ENCODE measurements at places on chromosomes 16 and 17. TPM values are rescaled to one million over a fixed set of nuclear protein-coding genes. Genes with fewer than 3 reads are reported as not detected.

Gene PSME3
- total RNA-seq, result 29.7 TPM

Gene ACSM5
- total RNA-seq, result not detected

Gene TMEM204
- 145 TPM for total RNA-seq

Gene CCDC137
- 15.8 TPM for total RNA-seq

Gene TBC1D16
- total RNA-seq, result 55.6 TPM

DNA sequence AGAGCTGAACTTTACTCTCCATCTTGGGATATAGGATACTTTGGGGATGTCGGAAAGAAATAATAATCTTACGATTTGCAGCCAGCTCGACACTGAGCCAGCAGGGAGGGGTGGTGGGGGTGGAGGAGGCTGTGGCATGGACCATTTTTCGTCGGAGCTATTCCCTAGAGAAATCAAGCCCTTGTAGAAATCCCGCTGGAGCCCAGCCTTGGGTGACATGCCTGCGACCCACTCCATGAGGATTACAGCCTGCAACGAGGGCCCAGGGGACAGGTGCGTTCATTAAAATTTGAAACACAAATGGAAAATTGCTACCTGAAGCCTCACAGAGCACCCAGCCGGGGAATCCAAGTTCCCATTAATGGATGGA is 82.8 kb upstream of the GSE1 start:
- no peak for DNase-seq

DNA sequence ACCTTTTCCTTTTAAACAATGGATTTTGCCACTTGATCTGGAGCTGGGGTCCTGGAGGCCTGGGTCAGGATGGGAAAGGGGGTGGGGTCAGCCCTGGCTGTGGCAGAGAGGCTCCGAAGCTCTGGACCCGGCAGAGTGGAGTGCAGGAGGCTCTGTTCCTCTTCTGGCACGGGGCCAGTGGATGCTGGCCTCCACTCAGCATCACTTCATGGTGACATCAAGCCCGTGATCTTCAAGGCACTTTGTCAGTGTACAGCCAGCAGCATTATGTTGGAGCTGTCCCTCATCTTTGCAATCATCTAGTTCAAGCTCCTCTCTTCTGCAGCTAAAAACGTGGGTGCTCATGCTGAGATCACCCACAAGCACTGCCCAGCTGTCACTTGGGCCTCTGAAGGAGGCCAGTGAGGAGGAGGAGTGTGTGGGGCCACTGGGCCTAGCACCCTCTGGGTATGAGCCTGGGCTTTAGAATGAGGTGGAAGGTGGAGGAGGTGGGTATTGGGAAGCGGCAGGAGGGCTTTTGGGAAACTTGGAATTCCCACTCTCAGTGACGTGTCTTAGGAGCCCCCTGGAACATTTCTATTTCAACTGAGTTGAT is 45.9 kb upstream of the MGAT5B start:
- no peak for DNase-seq

DNA sequence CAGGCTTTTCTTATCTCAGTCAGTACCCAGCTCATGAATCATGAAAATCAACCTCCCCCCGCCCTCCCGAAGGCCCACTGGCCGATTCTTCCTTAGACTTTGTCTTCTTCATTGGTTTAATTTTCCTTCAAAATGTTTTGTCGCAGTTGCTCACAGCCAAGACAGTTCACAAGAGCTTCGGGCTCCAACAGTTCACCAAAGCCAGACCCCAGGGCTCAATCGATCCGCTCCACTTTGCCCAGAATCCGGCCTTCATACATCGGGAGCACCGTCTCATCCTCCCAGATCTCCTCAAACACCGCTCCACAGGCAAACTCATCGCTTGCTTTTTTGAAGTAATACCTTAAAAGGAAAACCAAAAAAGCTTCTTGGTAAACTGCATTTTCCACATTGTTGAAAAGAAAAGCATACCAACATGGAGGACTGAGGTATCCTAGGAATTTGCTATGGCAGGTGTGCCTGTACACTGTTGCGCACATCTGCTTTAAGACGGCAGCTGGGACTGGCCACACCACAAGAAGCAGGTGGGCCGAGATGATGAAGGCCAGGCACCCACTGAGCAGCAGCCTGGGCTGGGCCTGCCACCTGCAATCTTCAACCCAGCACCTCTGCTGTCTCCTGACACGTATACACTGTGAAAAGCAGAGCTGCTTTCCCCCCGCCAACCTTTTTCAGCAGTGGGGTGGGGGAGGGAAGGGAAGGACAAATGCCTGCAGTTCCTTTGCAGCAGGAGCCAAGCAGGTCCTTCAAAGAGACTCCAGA is 31.5 kb downstream of the AXIN2 start:
- DNase-seq, result peak; percentile 27

- no peak for DNase-seq
Observed at GRCh38 chr17:67111808-67112207, 67.5 kb downstream of the CACNG1 start.

DNA sequence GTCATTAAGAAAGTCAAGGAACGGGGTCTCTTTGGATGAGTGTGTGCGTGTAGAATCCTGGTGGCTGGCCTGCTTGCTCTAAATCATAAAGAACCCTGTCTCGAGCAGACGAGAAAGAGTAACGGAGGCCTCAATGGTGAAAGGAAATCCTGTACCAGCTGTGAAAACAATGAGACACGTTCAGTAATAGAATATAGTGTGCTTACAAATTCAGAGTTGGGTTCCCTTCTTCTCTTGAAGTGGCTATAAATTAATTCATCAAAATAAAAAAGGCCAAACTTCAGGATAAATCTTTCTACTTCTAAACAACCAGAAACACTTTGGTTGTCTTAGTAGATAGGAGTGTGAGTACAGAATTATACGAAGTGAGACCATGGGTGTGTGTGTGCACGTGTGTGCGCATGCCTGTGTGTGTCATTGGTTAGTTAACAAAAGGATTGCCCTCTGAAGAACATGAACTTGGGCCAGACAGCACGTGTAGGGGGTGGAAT is 48.5 kb downstream of the WWOX start:
- DNase-seq, result no peak

- no peak for DNase-seq
Observed at GRCh38 chr16:11112723-11113348, 143.2 kb downstream of the SOCS1 start.
